Stimulated activated naive CD4-positive, alpha-beta T cell treated with Interleukin-2 at 50 U/mL for 16 hours (primary cell): ENCODE measurements at places on chromosomes 3 and 15.

- DNase-seq = no peak
These were observed 165.1 kb upstream of the COL8A1 start for GRCh38 chr3:99473321-99473751.

- DNase-seq = no peak
These were observed 7.6 kb upstream of the ISL2 start for GRCh38 chr15:76328958-76329357.

DNA sequence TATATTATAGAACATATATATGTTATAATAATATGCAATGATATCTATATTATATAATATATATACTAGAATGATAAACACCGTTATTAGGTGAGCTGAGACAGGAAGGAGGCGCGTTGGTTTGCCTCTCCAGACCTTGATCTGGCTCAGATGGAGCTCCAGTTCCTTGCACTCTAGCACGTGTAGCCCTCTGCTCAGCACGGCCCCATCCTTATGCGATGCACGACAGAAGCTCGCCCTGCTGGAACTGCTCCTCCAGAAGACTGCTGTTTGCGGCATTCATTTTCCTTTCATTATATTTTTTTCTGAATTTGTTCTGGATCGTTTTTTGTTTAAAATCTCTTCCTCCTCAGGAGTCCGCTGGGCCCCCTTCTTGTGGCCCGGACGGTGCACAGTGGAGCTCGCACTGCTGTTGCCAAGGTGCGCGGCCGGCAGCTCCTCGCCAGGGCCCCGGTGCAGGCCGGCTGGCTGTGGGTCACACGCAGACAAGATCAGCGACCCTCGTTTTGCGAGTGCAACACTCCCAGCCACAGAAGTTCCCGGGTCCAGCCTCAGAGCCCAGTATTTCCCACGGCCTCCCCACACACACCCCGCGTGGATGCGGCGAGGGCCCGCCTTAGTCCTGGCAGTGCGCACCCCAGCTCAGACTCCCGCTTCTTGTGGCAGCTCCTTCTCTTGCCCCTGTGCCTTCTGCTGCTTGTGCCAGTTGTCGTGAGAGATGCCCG lies 112.2 kb downstream of the CHL1 start:
- no peak for DNase-seq

DNA sequence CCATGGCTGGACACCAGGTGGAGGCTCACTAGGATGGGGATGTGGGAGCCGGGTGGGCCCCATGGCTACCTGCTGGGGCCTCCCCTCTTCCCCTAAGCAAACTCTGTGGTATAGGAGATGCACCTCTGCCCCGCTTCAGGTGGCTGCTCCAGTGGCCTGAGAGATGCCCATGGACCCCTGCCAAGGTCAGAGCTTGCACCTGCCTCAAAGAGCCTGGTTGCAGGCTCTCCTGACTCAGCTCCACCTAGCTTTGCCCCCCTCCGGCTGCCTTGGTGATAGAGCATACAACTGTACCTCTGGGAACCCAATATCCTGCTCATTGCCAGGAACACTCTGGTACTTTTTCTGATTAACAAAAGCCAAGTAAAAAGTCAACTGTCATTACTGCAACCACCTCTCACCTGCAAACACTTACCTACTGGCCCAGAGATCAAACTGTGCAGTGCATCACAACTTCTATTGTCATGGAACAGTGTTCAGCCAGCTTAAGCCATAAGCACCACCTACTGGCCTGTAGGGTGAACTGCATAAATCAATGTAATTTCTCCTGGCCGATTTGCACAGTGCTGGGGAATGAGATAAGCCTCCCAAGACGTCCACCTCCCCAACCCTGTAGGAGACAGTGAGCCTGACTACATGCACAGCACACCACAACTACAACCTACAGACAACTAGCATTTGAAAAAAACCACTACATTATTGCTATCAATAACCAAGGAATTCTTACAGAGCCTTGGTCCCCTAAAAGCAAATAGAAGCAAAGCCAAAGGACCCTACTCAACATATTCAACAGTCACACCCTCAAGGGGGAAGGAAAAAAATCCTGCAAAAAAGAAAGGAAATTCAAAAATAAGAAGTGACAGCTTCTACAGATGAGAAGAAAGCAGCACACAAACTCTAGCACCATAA lies 352.4 kb upstream of the ARHGEF26 start:
- DNase-seq = peak; percentile 6

GRCh38 chr15:63997715-63998442 lies 48.4 kb downstream of the DAPK2 start:
- no peak for DNase-seq

- no peak for DNase-seq
These were observed 12.0 kb downstream of the MTMR10 start for GRCh38 chr15:30979457-30979856.
